ENCODE measurements at places on chromosomes 3 and 15.

DNA sequence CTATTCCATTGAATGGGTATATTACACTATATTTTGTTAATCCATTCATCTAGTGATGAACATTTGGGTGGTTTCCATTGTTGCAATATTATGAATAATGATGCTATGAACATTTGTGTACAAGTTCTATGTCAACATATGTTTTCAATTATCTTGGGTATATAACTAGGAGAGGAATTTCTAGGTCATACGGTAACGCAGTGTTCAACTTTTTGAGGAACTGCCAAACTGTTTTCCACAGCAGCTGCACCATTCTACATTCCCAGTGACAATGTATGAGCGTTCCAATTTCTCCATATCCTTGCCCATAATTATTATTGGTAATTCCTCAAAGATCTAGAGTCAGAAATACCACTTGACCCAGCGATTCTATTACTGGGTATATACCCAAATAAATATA, 24.1 kb upstream of the RORA start:
- DNase-seq: no peak

DNA sequence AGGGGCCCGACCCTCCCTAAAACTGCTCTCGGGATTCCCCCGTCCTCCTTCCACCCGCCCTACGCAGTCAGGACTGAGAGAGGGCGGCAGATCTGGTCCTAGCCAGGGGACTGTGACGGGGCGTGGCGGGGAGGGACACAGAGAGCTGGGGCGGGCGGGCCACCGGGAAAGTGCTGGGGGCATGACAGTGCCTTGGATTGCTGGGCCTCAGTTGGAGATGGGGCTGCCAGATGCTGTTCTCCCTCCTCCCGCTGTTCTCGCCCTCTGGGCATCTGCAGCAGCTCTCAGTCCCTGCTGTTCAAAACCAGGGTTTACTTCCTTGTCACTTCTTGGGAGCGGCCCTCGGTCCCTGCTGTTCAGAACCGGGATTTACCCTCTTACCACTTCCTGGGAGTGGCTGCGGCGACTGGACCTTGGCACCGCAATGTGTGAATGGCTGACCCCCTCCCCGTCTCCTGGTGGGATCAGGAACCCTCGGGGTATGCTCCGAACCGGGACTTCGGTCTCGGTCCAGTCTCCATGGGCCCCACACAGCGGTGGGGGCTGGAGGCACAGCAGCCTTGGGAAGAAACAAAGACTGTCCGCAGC, 1.8 kb upstream of the RPP25 start:
- no peak for DNase-seq

DNA sequence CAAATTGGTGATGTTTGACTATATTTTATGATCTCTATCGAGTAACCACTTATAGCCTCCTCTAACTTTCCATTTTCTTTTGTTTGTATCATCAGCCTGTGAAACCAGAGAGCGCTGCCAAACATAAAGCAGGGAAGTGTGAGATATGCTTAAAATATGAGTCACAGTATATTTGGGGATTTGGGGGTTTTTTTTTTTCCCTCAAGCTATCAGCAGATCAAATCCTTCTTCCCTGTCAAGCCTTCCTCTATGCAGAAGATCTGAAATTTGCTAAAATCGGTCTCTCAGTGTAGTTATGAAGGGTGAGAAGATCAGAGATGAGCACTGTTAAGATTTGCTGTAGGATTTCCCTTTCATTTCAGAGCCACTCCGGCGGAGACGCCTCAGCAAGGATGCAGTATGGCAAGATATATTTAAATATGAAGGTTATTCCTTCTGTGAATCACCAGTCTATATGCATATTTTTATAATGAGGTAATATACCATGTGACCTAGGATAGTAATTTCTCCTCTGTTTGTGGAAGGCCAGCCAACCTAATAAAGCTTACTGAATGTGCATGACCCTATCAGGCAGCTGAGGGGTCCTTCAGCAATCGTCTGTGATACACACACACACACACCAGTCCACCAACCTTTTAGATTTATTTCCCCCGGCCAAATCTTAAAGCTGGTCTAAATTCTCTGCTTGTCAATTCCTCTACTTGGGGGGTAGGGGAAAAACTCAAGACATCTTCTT, 474.1 kb downstream of the FOXP1 start:
- DNase-seq: no peak

GRCh38 chr3:47333907-47334306, 46.9 kb upstream of the PTPN23 start:
- DNase-seq: no peak

- DNase-seq: no peak
These were observed 14.9 kb downstream of the TMOD2 start for GRCh38 chr15:51766341-51766740.

GRCh38 chr3:59006634-59007517, 42.9 kb downstream of the CFAP20DC start:
- no peak for DNase-seq

GRCh38 chr3:52205727-52206372, 7.9 kb downstream of the ALAS1 start:
- DNase-seq: no peak

- DNase-seq: no peak
These were observed 6.6 kb upstream of the RAB11A start for GRCh38 chr15:65862682-65863081.

- DNase-seq: no peak
These were observed 7.4 kb downstream of the WNT7A start for GRCh38 chr3:13872451-13872850.

DNA sequence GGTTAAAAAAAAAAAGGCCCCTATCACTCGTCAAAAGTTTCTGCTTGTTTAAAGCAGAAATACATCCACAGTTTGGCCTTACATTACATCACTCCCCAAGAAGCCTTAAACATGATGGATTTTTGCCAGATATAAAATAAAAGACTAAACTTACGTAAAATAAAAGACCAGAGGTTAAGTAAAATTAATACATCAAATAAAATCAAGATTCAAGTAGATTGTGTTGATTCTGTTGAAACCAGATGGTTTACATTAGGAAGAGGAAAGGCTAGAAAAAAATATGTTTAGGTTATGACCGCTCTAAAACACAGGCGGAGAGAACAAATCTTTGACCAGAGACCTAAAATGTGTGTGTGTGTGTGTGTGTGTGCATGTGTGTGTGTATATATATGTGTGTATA, 104.1 kb downstream of the DUT start:
- DNase-seq: no peak

GRCh38 chr15:35061161-35061824, 23.8 kb downstream of the NANOGP8 start:
- DNase-seq: no peak

- DNase-seq: no peak
These were observed 19.1 kb downstream of the GPR160 start for GRCh38 chr3:170056710-170057454.

GRCh38 chr15:64633332-64633731, 142.1 kb downstream of the RBPMS2 start:
- DNase-seq: no peak

DNA sequence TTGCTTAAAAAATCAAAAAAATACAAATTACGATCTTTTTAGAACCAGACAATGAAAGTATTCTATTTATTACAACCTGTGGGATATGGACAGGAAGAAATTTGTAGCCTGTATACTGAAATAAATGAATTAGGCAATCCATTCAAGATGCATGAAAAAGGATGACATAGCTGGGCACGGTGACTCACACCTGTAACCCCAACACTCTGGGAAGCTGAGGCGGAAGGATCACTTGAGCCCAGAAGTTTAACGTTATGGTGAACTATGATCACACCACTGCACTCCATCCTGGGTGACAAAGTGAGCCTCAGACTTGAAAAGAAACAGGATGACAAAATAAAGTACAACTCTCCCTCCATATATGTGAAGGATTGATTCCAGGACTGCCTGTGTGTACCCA, 74.1 kb downstream of the MSL2 start:
- DNase-seq: no peak

DNA sequence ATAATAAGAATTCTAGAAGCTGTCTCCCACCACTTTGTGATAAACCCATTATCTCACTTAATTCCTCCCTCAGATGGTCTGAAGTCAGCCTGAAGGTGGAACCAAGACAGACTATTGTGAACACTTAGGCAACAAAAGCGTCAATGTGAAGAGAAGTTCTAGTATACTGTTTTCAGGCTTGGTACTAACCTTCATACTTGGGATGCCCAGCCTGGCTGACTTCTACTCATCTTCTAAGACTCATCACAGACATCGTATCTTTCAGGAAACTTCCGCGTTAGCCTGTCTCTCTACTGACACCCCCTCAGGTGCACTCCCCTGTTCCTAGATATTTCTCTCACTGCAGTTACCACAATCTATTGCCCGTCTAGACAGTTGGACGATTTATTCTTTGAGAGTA, 201.2 kb downstream of the SATB1 start:
- no peak for DNase-seq

- no peak for DNase-seq
These were observed 75.0 kb upstream of the VEPH1 start for GRCh38 chr3:157578181-157578580.

DNA sequence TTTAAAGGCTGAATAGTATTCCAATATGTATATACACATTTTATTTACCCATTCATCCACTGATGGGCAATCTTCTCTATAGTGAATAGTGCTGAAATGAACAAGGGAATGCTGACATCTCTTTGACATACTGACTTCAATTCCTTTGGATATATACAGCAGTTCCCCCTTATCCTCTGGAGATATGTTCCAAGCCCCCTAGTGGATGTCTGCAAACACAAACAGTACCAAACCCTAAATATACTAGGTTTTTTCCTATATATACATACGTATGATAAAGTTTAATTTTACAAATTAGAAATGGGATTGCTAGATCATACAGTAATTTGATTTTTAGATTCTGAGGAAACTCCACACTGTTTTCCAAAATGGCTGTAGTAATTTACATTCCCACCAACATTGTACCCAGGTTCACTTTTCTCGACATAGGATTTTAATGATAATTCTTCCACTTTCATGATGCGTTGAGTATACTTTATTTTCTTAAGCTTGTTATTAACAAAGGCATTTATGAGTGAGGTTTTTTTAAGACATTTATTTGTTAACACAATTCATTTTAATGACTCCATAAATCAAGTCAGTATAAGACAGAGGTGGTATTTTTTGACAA, 38.2 kb downstream of the VPS13C start:
- no peak for DNase-seq

GRCh38 chr15:92014281-92015030, 160.9 kb downstream of the SLCO3A1 start:
- DNase-seq: no peak

GRCh38 chr15:101361418-101361817, 66.4 kb upstream of the SNRPA1 start:
- DNase-seq: no peak

- DNase-seq: no peak
These were observed 71.6 kb downstream of the MEIS2 start for GRCh38 chr15:37028625-37029296.

- no peak for DNase-seq
These were observed 39.0 kb downstream of the GPR160 start for GRCh38 chr3:170076715-170077238.

GRCh38 chr3:99651531-99651930, 13.1 kb downstream of the COL8A1 start:
- no peak for DNase-seq

DNA sequence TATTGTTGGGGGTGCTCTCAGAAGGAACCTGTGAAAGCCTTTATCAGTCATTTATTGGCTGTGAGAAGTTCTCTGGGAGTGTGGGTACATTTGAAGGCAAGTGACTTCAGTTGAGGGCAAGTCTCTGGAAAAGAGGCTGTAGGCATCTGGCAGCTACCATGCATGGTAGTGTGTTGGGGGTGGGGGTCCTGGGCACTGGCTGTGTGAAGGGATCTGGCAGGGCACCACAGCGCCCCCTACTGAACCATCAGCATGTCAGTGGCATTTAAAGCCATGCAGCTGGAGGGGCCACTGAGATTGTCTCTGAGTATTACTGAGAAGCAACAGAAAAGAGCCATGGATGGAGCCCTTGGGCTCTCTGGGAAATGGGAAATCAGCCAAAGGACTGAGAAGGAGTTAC, 30.6 kb downstream of the CRTAP start:
- no peak for DNase-seq

- DNase-seq: no peak
These were observed 204.8 kb downstream of the MAGI1 start for GRCh38 chr3:65833761-65834505.

GRCh38 chr3:70856414-70857162, 544.1 kb upstream of the MDFIC2 start:
- no peak for DNase-seq

- DNase-seq: no peak
These were observed 349.9 kb downstream of the ZBBX start for GRCh38 chr3:167030082-167030725.

DNA sequence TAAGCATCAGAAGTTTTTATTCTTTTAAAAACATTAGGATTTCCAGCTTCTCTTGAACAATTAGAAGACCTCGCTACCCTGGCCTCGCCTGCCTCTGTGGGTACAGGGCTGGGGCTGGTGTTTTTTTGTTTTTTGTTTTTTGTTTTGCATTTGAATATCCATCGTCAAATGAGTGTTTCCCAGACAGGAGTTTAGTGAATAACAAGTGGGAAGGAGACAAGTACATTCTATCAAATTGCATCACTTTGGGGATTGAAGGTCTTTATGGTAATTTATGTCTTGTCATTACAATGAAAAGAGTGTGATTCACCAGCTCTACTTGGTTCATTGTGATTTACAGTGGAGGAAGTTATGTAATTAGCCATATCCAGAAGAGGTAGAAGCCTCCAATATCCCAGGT, 161.1 kb upstream of the UBE2E1 start:
- DNase-seq: no peak

GRCh38 chr15:48001393-48002039, 119.3 kb upstream of the SLC24A5 start:
- DNase-seq: no peak

GRCh38 chr3:159866201-159866746, 122.4 kb upstream of the IL12A start:
- DNase-seq: no peak

- no peak for DNase-seq
These were observed 45.6 kb downstream of the CCDC12 start for GRCh38 chr3:46930945-46931403.

DNA sequence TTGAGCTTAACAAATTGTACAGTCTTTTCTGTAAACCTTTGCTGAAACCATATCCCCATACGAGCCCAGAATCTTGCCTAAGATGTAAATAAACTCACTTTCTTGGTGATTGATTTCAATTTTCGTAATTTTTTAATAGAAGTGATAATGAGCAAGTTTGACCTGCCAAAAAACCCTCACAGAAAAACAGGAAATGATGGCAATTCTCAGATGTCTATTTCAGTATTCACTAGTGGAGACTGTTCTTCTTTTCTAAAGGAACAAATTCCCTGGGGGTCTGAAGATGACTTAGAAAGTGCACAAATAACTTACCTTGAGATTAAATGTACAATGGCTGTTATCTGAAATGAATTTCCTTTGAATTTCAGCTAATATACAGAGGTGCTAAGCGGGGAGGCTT, 116.5 kb upstream of the CMC1 start:
- no peak for DNase-seq

DNA sequence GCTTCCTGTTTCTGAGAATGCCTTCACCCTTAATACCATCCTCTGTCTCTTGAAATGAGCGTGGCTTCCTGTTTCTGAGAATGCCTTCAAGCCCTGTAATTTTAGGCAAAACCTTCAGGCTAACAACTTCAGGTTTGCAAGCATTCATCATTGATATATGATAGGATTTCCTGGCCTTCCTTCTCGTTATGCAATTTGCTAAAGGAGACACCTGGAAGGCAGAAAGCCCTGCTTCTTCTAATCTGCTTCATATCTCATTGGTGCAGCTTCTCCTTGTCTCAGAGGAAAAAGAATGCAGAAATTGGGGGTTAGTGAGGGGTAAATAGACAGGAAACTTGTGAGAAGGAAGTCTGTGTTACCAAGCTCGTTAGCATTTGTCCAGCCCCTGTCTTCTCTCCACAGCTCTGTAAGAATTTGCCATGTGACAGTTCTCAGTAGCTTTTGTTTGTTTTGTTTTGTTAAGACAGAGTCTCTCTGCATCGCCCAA, 7.3 kb downstream of the ARL6IP5 start:
- DNase-seq: no peak
